Kidney (tissue), 22 donors: ENCODE measurements at places on chromosomes 2 and 18.

- H3K36me3 ChIP-seq = peaks cover 13% of the 10 kb centered on the region
- no peak for DNase-seq
- H3K27me3 ChIP-seq = no peaks in the 10 kb centered on the region
- H3K4me3 ChIP-seq = no peak overlapping the region
Observed at GRCh38 chr2:216478151-216478550, 20.5 kb upstream of the RPL37A start.

GRCh38 chr2:31256611-31257382 lies 22.8 kb downstream of the EHD3 start:
- H3K27me3 ChIP-seq = no peaks in the 10 kb centered on the region
- H3K4me1 ChIP-seq = no peaks in the 10 kb centered on the region
- no peak overlapping the region for H3K4me3 ChIP-seq
- no peaks in the 10 kb centered on the region for H3K36me3 ChIP-seq
- DNase-seq = no peak

GRCh38 chr18:32067375-32068167 lies 24.1 kb upstream of the RNF138 start:
- H3K36me3 ChIP-seq = no peaks in the 10 kb centered on the region
- no peaks in the 10 kb centered on the region for H3K27me3 ChIP-seq
- no peaks in the 10 kb centered on the region for H3K4me1 ChIP-seq

DNA sequence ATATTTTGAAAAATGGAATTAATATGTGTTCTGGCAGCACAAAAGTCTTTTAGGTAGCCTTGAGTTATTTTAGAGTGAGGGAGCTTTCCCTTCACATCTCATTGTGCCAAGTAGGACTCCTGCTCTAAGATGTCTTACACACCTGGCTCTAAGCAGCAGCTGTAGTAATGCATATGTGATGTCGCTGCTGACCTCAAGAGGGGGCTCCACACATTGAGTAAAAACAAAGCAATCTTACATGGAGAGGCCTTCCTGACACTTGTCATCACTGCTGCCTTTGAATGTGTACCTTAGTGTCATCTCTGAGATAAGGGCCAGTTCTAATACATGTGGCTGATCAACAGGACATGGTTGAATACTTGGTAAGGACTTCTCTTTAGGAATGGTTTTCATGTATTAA lies 75.8 kb downstream of the ACTR3 start:
- H3K36me3 ChIP-seq = no peaks in the 10 kb centered on the region
- H3K27ac ChIP-seq = no peak overlapping the region
- H3K27me3 ChIP-seq = no peaks in the 10 kb centered on the region
- H3K4me3 ChIP-seq = no peak overlapping the region
- no peaks in the 10 kb centered on the region for H3K4me1 ChIP-seq

DNA sequence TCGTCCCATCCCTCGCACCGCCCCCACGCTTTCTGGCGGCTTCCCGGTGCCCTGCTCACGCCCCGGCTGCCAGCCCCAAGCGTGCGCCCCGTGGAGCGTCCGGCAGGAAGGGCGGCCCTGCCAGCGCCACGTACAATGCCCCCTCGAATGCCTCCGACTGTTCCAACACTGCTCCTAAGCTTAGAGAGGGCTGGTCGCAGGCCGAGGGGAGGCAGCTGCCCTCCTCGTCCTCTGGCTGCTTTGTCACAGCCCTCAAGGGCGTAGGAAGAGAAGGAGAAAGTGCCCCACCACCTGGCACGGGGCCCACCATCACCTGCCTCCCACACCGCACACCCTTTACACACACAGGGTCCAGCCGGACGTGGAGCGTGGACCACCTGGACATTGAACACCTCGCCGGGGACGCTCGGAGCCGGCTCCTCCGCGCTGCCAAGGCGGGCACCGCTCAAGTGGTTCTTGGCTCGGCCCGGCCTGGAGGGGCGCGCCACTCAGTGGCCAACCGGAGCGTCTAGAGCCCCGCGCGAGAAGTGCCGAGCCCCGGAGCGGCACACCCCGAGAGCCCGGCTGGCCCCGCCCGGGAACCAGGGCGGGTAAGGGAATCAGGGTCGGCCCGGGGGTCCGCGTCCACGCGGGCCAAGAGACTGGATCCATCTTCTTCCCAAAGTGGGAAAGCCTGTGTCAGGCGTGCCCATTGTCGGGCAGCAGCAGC lies 830 bp downstream of the DNER start:
- H3K36me3 ChIP-seq = no peaks in the 10 kb centered on the region
- peak overlapping the region; percentile 40 for H3K4me3 ChIP-seq
- H3K27me3 ChIP-seq = peaks cover 11% of the 10 kb centered on the region
- H3K4me1 ChIP-seq = no peaks in the 10 kb centered on the region
- no peak overlapping the region for H3K27ac ChIP-seq
- DNase-seq = peak; percentile 75

DNA sequence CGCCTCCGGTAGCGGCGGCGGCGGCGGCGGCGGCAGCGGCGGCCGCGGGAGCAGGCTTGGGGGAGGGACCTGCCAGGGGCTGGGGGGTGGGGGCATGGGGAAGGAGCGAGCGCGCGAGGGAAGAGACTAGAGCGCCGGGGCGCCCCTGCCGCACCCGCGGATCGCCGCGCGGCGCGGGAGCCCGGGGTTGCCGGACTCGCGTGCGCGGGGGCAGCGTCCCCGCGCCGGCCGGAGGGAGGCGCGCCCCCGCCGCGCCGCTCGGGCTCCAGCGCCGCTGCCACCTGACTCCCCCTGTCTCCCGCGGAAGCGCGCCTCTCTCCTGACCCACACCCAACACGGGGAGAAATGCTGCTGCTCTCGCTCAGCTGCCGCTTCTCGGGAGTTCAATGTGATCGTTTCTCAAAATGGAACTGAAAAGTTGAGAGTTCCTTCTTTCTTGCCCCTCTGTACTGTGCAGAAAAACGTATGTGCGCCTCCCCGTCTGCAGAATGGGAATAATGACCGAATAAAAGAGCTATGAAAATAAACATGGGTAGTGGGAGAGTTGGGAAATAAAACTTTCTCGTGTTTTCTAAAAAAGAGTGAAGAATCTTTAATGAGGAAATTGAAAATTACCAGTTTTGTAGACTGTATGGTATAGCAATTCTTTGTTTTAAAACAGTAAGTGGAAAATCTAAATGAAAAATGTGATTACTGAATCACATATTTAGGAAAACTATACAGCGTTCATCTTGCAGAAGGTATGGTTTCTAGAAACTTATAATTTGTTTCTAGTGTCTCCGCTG lies 455 bp upstream of the TLK1 start:
- H3K4me1 ChIP-seq = no peaks in the 10 kb centered on the region
- DNase-seq = peak; percentile 86
- H3K27ac ChIP-seq = peak overlapping the region; percentile 97
- no peaks in the 10 kb centered on the region for H3K27me3 ChIP-seq
- peak overlapping the region; percentile 95 for H3K4me3 ChIP-seq
- H3K36me3 ChIP-seq = no peaks in the 10 kb centered on the region

DNA sequence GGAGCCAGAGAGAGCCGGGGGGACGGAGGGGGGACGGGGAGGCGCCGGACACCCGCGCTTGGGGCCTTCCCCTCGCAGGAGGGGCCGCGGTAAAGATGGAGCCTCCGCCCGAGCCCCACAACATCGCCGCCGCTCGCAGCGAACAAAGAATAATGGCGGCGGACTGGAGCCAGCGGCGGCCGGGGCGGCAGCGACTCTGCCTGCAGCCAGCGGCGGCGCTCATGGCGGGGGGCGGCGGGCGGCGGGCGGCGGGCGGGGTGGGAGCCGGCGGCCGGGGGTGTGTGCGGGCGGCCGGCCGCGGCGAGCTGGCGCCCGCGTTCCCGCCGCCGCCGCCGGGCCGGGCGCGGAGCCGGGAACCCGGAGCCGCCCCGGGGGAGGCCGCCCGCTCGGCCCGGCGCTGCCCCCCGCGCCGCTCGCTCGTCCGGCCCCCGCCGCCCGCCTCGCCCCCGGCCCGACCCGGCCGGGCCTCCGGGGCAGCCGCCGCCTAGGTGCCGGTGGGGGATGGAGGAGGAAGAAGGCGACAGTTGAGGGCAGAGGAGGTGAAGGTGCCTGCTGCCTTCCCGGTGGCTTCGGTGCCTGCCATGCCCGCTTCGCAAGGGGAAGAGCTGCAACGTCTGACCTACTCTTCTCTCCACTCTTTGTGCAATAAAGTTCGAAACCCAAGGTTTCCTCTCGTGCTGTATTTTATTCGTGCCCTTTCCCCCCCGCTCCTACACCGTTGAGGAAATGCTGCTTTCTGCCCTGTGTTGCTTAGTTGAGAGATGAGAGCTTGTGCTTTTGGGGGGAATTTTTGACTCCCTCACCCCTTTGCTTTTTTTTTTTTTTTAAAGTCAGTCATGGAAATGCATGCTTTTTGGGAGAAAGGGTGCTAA lies 634 bp downstream of the CREB1 start:
- H3K4me3 ChIP-seq = peak overlapping the region; percentile 98
- H3K27ac ChIP-seq = peak overlapping the region; percentile 91
- peaks cover 4% of the 10 kb centered on the region for H3K4me1 ChIP-seq
- H3K27me3 ChIP-seq = no peaks in the 10 kb centered on the region
- no peaks in the 10 kb centered on the region for H3K36me3 ChIP-seq

DNA sequence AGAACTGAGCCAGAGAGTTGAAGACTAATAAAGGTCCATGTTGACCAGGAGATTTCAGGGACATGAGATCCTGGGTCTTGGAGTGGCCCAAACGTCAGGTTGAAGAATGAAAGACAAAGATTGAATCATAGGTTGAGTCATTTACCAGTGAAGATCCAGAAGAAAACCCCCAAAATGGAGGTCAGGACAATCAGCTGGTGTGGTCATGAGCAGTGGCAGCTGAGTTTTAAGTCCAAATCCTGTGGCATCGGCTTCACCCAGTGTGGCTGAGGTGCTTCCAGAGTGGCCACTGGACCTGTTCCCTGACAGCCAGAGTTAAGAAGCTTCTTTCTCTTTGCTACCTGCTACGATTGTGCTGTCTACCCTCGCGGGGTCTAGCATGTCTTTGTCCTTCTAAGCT lies 234.0 kb downstream of the BCL2 start:
- H3K4me3 ChIP-seq = no peak overlapping the region
- H3K36me3 ChIP-seq = no peaks in the 10 kb centered on the region
- H3K27me3 ChIP-seq = no peaks in the 10 kb centered on the region
- no peak for DNase-seq
- no peak overlapping the region for H3K27ac ChIP-seq

DNA sequence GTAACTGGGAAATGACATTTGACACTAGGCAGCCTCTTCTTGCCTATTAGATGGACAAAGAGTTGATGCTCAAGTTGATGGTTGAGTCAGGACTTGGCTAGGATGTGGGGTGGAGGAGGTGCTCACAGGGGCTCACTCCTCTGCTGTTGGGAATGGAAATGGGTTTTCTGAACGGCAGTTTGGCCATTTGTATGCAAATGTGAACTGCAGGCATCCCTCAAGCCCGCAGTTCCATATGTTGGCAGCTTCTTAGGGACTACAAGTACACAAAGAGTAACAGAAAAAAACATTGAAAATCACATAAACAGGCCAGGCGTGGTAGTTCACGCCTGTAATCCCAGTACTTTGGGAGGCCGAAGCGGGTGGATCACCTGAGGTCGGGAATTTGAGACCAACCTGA lies 80.8 kb downstream of the INPP5D start:
- no peaks in the 10 kb centered on the region for H3K27me3 ChIP-seq
- no peaks in the 10 kb centered on the region for H3K4me1 ChIP-seq
- no peak for DNase-seq
- H3K27ac ChIP-seq = no peak overlapping the region

- no peaks in the 10 kb centered on the region for H3K27me3 ChIP-seq
- no peak overlapping the region for H3K27ac ChIP-seq
- no peaks in the 10 kb centered on the region for H3K36me3 ChIP-seq
- H3K4me3 ChIP-seq = peak overlapping the region; percentile 47
- H3K4me1 ChIP-seq = no peaks in the 10 kb centered on the region
- no peak for DNase-seq
Observed at GRCh38 chr2:238321467-238321866, 1.1 kb downstream of the TRAF3IP1 start.

- DNase-seq = no peak
- peak overlapping the region; percentile 71 for H3K27ac ChIP-seq
- H3K4me1 ChIP-seq = peaks cover 7% of the 10 kb centered on the region
- H3K4me3 ChIP-seq = peak overlapping the region; percentile 11
- no peaks in the 10 kb centered on the region for H3K27me3 ChIP-seq
Observed at GRCh38 chr2:237694415-237695194, 67.2 kb downstream of the LRRFIP1 start.

DNA sequence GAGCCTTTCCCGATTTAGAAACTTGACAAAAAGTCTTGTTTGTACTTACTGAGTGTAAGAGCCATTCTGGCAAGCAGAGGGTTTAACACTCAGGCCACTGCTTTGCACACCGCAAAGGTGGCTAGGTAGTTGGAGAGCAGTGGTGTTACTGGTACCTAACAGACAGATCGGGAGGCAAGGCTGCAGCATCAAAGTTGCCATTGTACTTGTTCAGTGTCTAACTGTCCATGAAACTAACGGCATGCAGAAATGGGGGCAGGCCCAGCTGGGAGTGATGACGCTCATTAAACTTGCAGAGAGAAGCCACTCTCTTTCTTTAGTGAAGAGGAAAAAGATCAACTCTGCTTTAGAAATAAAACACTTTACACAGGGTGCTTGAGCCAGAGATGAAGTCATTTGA lies 10.1 kb downstream of the GPR39 start:
- no peak for DNase-seq
- H3K27me3 ChIP-seq = no peaks in the 10 kb centered on the region
- H3K36me3 ChIP-seq = no peaks in the 10 kb centered on the region
- peaks cover 6% of the 10 kb centered on the region for H3K4me1 ChIP-seq
- H3K27ac ChIP-seq = no peak overlapping the region
- no peak overlapping the region for H3K4me3 ChIP-seq

DNA sequence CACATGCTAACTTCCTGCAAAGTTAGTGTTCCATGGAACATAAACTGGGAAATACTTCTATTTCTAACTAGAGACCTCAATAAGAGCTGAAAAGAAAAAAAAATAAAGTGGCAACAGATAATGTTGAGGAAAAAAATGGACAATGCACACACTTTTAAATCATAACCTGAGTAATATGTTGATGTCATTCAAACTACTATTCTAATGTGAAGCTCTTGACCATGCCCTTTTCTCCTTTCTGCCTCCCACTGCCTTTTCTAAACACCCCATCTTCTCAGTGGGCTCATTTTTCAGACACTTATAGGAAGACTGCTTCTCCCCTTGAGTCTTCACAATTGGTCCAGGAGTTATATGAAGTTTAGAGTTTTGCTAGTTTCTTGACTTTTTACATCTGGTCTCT lies 280.9 kb upstream of the NT5C1B start:
- no peak for DNase-seq
- H3K36me3 ChIP-seq = no peaks in the 10 kb centered on the region
- no peaks in the 10 kb centered on the region for H3K27me3 ChIP-seq
- H3K4me1 ChIP-seq = no peaks in the 10 kb centered on the region
- no peak overlapping the region for H3K27ac ChIP-seq

DNA sequence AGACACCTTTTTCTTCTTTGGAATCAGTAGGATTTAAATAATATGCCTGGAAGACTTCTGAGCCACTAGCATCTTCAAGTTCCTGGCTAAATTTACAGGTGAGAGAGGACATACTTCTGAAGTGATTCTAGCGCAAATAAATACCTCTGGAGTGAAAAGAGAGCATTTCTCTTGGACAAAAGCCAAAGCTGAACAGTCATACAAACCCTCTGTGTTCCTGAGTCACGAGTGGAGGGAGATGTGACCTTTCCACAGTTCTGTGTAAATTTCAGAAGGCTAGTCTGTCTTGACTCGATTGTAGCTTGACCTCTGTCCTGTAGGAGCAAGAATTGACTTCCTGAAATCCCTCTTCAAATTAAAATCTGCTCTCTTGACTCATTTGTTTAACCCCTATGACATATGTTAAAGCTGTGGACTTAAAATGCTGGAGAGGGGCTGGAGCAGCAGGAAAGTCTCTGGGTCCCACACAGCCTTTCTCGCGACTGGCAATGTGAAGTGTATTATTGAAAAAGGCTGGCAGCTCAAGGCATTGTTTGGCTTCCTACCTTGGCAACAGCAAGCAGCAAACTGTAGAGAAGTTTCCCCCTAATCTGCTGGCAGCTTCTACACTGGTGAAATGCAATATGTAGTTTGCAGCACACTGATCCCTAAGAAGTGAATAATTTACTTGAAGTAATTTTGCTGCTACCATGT lies 79.6 kb upstream of the GCFC2 start:
- no peak overlapping the region for H3K4me3 ChIP-seq
- H3K27me3 ChIP-seq = no peaks in the 10 kb centered on the region
- no peak overlapping the region for H3K27ac ChIP-seq
